ENCODE measurements at places on chromosomes 5 and 9.
A peak's percentile ranks its signal among the peaks of the same experiment; 100 is the strongest.

- DNase-seq, result no peak
Measured at GRCh38 chr5:157233515-157233914, 32.4 kb upstream of the CYFIP2 start.

DNA sequence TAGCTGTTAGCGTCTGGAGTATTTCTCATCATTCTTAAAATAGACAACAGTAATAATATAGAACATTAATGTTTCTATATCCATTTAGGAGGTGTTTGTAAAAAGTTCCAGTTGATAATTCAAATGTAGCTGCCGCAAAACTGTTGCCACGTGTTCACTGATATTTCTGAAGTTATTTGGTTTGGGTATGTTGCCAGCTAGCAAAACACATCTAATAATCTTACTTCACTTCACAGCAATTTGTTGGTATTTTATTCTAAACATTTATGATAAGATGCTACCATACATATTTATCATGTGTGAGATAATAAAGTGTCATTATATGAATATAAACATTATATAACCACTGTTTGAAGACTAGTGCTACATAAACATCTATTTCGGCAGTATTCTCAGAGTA is 101.6 kb downstream of the CDH12 start:
- DNase-seq, result no peak

DNA sequence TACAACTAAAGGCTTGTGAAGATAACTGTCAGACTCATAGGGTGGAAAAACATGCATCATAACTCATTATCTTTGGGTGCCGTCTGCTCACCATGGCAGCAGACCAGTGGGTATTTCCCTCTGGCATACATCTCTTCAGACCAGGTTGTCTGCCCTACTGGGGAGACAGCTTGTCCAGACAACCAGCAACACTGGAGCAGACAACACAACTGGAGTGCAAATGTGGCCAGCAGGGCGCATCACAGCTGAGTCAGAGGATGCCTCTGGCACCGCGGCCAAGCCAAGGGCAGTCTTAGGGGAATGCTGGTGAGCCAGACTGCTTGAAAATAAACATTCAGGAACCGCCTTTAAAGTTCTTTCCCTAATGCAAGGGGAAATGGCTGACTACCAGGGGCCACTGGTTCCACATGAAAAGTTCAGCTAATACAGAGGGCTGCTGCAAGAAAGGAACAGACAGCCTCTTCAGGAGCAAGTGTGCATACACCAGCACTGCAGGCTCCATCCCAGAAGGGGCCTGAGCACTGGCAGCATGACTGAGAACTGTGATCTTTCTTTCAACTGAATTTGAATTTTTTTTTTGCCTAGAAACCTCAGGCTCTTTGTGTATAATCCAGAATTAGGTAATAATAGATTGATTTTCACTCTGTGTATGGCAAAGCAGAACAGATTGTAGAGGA is 77.3 kb downstream of the MAMDC2 start:
- DNase-seq, result peak; percentile 22

DNA sequence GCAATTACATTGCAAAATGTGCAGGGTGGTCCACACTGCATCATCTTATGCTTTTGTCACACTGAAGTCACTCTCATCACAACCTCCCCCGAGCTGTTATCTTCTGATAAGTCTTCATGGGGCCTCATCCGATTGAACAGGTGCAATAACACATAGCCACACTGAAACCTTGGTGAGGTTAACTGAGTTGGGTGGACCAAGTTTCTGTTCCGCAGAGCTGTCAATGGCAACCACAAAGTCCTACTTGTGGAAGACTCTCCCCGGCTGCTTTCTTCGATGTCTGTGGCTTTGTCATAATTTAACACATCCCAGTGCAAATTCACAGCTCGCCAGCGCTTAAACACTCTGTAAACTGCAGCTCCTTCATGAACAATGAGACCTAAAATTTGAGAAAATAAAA is 112.2 kb downstream of the MARCHF11 start:
- no peak for DNase-seq

DNA sequence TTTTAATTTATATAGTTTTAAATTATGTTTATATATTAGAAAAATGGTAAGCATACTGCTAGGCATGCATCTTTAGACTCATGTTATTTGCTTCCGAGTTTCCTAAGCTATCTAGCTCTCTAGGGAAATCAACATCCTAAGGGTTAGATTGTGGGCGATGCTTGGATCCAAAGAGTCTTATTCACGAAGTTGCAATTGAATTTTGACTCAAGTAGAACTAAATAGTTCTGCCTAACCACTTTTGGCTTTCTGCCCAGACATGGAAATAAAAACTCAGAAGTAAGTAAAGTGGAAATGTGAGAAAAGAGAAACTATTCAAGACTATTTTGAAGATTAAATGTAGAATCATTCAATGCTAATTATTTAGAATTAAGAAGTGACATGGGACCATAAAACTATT is 440.4 kb downstream of the CDH18 start:
- no peak for DNase-seq

DNA sequence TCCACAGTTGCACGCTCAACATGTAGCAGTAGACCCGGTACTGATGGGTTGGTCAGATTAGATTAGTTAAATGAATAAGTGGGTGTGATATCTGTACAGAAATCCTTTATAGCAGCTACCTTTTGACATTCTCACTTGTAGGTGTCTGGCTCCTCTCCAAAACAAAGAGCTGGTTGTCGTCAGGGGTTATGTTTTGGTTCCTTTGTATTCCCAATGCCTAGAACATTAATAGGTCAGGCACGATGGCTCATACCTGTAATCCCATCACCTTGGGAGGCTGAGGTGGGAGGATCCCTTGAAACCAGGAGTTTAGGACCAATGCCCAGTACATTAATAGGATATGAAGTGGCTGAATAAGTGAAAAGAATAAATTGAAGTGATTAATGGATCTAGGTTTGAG is 182.1 kb downstream of the SNCAIP start:
- no peak for DNase-seq

DNA sequence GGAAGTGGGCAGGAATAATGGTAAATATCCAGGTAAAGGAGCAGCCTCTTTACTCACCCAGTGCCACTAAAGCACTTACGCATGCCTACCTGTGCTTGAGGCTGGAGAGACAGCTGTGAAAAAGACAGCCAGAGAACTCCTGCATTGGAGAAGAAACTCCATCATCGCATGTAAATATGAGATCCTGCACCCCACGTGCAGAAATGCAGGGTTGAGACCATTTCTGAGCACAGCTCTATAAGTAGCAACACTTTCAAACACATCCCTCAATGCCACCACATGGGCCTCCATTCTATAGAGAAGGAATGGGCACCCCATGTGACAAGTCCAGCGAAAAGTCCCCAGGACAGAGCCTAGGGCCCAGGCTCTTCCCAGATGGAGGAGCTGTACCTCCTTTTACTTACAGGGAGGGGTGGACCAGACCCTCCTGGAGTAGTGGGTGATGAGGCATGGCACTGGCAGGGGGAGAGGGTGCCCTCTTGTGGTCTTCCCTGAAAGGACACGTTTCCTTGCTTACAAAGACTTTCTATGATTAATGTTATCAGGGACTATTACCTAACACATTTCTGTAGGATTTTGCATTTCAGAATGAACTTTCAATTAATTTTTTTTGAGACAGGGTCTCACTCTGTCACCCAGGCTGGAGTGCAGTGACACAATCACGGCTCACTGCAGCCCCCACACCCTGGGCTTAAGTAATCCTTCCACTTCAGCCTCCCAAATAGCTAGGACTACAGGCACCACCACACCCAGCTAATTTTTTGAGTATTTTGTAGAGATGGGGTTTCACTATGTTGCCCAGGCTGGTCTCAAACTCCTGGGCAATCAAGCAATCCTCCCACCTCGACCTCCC is 55.3 kb upstream of the IL17B start:
- DNase-seq, result peak; percentile 73

DNA sequence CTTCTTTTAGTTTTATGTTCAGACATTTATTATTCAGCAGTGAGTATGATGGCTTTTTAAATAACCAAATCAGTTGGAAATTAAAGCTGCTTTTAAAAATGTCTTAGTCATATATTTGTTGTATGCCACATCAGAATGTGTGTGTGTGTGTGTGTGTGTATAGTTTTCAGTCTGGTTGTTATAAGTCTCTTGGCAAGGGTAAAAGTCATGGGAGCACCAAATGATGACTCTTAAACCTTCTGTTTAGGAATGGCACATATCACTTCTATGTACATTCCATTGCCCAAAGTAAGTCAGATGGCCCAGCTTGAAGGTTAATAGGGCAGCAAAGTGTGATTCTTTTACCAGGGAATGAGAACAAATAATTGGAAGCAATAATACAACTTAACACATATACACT is 135.9 kb downstream of the RNF180 start:
- no peak for DNase-seq

- DNase-seq, result no peak
Measured at GRCh38 chr5:135225856-135226560, 173.0 kb downstream of the MACROH2A1 start.

GRCh38 chr5:172915514-172915913 is 43.7 kb upstream of the RPL26L1 start:
- no peak for DNase-seq

DNA sequence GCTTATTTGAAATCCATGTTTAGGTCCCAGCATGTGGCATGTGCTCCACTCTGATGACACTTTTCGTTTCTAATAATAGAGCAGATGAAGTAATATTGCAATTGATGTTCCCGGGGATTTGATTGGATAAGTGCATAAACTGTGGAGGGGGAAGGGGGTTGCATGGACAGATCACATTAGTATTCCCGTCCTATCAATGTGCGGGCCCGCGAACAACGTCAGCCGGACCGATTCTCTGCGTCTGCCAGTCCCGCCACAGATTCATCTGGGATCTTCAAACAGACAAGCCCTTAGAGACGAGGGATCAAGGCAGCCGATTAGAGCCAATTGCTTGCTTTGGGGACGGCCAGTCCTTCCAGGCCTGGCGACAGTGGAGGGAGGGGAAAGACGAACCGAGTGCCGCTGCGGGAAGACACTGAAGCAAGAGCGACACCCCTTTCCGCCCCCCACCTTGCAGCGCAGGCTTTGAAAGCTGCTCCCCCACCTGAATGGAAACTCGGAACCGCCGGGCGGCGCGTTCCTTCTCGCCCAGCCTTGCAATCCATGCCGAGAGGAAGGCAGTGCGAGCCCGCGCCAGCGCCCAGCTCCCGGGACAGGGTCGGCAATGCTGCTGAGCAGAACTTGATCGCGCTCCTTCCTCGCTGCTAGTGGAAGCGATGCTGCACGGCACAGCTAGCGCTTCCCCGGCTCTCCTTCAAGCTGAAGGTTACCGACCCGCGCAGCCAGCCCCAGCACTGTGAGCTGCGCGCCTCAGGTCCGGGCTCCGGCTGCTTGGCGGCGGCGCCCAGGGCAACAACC is at the start of gene RGS7BP:
Gene RGS7BP (plus strand): TSS at position 247 of the 798 bp plus-strand sequence. CDS start 610 bp downstream, outside the sequence.
- peak; percentile 8 for DNase-seq

DNA sequence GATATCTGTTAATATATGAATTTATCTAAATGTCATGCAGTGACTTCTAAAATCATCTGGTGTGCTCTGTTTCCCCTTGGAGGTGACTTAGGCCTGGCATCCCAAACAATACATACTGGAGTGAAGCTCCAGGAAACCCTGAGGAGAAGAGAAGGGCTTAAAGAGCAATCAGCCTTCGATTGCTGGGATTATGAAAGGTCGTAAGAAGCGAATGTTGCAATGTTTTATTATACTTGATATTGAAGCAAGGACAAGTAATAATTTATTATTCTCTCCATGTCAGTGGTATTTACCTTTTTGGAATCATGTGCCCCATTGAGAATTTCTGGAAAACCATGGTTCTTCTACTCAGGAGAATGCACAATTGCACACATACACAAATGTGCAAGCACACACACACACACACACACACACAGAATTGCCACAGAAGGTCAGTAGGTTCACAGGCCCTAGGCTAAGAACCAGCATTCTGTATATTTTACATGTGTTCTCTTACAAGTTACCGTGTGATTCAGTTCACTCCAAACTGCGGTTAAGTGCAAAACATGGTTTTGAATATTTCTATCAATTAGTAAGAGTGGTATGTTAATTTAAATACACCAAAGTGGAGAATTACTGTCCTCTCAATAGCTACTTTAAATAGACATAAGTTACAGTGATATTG is 79.1 kb upstream of the CDKN2B start:
- no peak for DNase-seq

DNA sequence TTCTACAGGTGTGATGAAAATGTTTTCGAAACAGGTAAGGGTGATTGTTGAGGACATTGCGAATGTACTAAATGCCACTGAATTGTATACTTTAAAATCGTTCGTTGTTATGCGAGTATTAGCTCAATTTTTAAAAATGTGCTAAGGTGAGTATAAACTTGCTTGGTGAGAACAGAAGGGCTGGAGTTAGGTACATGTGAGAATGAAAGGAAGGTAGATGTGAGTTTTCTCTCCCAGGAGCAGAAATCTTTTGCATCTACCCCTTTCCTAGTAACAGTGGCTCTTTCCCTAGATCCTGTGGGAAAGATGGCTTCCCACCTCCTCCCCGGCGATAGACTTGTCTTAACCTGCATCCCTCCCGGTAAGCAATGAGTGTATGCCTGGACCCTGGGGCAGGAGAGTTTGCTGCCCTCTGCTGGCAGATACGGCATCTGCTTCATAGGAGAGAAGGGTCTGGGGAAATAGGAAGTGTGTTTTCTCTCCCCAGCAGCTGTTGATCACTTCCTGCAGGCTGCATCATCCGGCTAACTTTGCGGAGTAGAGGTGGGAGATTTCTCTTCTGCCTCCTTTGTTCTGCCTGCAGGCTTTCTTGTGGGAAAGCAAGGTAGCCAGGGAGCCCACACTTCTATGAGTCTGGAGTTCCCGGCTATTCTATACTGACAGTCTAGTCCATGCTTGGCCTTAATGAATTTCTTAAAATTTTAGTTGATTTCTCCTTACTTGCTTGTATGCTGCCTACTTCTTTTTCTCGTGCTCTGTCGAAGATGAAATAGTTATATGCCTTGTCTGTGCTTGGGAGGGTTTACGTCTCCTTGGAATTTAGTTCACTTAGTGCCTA is 373.3 kb upstream of the SEMA6A start:
- DNase-seq, result peak; percentile 74

DNA sequence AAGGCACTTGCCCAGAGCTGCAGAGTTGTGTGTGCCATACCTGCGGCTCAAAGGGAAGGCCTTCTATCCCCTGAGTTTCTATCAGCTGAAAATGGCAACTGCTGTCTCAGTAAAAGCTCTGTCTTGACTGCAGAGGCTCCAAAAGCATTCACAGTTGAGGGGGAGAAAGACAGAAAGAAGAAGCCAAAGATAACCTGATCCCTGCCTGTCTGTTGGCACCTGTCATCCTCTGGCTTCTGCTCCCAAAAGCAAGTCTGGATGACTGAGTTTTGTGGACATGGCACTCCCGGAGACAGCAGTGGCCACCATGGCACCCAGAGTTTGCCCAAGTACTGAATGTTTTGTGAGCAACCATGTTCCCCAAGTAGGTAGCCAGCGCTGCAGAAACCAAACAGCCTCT is 176.6 kb downstream of the NR3C1 start:
- no peak for DNase-seq

- DNase-seq, result no peak
Measured at GRCh38 chr5:6125781-6126180, 252.6 kb downstream of the MED10 start.

GRCh38 chr9:123615381-123615780 is 259.4 kb downstream of the CRB2 start:
- no peak for DNase-seq

GRCh38 chr9:93451849-93452709 is 594 bp downstream of the FAM120A start:
- peak; percentile 62 for DNase-seq
